ENCODE measurements at places on chromosomes 16 and 17.

GRCh38 chr16:16127469-16128116, 95.7 kb downstream of the ABCC6 start:
- peak; percentile 80 for DNase-seq

GRCh38 chr17:74288785-74289184, 14.8 kb downstream of the DNAI2 start:
- DNase-seq: no peak

DNA sequence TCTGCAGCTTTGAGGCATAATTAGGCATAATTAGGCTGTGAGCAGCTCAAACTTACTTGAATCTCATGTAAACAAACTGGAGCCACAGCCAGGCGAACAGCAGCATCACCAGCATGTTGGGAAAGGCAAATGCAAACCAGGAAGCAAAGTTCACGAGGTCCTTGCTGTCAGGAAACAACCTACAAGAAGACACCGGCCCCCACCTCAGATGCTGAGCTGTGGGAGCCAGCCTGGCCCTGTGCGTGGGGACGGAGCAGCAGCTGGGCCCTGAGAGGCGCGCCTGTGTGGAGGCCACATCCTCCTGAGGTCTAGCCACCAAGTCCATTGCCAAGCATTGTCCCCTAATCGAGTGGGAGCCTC, 12.2 kb downstream of the SLC13A5 start:
- no peak for DNase-seq

DNA sequence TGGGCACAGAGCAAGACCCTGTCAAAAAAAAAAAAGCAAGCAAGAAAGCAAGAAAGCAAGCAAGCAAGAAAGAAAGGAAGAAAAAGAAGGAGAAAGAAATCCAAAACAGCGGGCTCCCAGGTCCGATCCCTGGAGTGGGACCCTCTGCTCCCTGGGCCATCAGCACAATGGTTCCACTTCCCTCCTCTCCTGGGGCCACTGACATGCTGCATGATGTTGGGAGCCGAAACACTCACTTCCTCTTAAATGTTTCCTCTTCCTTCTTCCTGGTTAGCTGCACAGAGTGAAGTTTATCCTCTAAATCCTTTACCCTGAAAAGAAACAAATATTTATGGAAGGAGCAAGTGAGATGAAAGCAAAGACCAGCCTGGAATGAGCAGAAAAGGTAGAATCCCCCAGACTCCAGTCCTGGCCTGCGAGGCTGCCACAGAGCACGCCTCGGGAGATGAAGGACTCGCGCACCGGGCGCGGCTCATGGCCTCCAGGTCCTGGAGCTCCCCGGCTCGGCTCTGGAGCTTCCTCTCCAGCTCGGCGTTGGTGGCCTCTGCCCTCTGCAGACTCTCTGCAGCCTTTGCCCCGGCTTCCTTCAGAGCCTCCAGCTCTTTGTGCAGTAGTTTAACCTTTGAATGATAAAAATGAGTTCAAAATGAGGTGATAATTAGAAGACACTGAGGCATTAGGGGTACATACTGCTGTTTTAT, 19.0 kb downstream of the CCDC57 start:
- peak; percentile 85 for DNase-seq

DNA sequence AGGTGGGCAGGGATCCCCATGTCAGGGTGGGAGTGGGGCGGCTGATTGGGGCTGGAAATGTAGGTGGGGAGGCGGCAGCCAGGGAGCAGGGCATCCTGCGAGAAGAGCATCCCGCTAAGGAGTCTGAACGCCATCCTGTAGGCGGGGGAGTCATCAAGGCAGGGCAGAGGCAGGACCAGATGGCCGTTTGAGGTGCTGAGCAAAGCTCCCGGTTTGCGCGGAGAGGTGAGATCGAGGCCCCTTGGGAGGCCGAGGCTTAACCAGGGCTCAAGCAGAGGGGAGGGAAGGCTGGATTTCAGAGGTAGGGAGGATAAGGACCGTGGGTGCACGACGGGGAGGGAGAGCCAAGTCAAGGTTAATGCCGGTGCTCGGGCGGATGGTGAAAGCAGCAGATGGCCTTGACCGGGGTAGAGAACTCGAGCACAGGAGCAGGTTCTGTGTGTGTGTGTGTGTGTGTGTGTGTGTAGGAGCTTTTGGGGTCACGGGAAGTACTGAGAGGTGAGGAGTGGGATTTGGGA, 472 bp upstream of the NME2 start:
- no peak for DNase-seq

DNA sequence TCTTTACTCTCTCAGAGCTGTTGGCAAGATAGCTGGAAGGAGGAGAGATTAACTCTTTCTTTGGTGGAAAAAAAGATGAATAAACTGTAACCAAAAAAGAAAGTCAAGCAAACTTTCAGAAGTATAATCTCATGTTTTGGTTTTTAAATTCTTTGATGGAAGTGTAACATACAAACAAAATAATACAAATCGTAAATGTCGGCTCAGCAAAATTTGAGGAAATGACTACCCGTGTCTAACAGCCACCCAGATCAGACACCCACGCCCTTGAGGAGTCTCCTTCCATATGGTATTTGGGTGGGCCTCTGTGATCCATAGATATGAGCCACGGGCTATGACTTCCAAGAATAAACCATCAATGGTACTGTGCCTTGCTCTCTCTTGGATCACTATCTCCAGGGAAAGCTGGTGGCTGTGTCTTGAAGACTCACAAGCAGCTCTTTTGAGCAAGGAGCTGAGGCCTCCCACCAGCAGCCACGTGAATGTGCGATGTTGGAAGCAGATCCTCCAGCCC, 9.6 kb upstream of the CD300C start:
- peak; percentile 26 for DNase-seq

DNA sequence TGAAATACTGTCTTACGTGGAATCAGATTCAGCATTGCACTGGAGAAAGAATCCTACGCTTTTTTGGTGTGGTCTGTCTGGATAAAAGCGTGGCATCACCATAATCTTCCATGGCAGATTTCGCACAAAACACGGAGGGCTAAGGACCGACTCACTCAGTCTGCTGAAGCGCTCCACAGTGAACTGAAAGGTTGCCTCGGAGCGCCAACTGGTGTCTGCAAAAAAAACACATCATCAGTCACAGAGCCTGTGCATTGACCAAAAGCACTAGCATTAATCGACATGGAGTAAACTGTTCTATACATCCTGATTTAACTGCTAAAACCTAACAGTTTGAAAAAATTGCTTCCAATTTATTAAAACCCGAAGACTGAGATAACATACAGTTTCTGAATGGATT, 40.5 kb downstream of the USP7 start:
- no peak for DNase-seq

DNA sequence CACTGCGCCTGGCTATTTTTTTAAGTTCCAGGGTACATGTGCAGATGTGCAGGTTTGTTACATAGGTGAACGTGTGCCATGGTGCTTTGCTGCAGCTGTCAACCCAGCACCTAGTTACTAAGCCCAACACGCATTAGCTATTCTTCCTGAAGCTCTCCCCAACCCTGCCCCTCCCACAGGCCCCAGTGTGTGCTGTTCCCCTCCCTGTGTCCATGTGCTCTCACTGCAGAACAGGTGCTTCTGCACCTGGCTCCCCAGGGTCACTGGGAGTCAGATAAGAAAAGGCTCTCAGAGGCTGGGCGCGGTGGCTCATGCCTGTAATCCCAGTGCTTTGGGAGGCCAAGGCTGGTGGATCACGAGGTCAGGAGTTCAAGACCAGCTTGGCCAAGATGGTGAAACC, 6.2 kb downstream of the HASPIN start:
- DNase-seq: no peak

DNA sequence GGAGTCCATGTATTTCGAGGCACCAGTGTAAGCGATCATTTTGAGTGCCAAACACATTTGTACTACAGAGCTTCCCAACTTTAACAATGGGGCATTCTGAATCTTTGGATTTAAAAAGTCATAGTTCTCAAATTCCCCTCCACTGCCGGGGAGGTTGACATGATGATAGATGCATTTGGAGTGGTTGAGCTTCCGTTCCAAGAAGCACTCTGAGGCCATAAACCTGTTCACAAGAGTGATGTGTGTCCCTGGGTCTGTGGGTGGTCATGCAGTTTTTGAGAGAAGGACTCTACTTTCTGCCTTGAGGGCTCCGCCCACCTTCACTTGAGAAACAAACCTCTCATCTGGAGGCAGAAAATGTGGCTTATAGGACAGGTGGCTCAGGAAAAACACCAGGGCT, 43.7 kb downstream of the IRX5 start:
- DNase-seq: no peak

GRCh38 chr17:81252326-81252986, 13.3 kb downstream of the NDUFAF8 start:
- DNase-seq: no peak

- DNase-seq: no peak
These were observed 4.1 kb downstream of the CD2BP2 start for GRCh38 chr16:30351001-30351441.

GRCh38 chr16:84207251-84207650, 16.3 kb downstream of the ADAD2 start:
- DNase-seq: no peak

- peak; percentile 55 for DNase-seq
These were observed 2.6 kb downstream of the TSPOAP1 start for GRCh38 chr17:58325976-58326468.

DNA sequence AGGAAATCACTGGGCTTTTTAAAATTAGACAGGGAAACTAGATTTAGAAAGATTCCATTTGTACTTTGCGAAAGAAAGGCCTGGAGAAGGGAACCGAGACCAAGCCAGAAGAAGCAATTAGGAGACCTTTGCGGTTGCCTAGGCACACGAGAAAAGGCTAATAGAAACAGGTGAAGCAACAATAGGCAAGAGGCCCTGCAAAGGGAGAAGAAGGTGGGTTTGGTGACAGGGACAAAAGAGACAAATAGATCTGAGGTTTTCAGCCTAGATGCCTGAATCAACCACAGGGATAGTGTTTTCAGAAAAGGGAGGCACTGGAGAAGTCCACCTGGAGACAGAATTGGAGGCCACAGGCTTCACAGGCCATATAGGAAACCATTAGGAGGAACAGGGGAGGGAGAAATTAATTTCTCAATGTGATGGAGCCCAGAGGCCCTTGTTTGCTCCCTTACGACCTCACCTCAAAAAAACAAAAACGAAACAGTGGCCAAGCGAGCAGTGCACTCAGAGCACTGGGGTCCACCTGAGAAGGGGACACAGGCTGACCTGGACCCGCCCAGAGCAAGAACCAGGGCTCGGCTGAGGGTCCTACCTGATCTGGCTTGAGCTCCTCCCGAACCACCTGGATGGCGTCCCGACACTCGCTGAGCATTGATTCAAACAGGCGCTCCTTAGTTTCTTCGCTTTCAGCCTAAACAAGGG, 22.3 kb downstream of the SRP68 start:
- DNase-seq: peak; percentile 48

- DNase-seq: peak; percentile 15
These were observed 11.2 kb downstream of the TFAP4 start for GRCh38 chr16:4261557-4262172.

DNA sequence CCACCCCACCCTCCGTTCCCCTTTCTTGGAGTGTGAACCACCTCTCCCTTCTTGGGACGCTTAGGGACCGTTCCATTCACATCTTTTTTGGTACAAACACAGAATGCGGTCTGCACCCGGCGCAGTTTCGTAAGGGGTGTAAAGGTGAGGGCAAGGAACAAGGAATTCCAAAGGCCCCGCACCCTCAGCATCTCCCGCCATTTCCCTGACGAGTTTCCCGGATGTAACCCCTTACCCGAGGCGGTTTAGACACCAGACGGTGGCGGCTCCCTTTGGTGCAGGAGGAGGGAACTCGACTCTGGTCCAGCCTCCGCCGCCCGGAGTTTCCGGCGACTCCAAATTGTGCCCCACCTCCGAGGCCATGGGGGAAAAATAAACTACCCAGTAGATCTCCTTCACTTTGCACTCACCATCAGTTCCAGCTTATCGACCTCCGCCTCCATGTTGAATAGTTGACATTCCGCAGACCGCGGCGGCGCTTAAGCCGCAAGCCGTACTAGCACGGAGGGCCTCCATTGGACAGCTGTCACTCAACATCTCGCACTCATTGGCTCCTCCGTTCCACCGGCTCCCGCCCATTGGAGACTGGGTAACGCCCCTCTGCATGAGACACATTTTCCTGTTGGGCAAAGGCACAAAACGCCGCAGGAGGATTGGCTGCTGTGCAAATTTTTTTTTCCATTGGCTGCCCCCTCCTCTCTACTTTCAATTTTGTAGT, at the start of gene SKA2:
SKA2 (minus strand) TSS at position 466 of the 718 bp plus-strand sequence; CDS start at position 443, 23 bp downstream.
- no peak for DNase-seq

DNA sequence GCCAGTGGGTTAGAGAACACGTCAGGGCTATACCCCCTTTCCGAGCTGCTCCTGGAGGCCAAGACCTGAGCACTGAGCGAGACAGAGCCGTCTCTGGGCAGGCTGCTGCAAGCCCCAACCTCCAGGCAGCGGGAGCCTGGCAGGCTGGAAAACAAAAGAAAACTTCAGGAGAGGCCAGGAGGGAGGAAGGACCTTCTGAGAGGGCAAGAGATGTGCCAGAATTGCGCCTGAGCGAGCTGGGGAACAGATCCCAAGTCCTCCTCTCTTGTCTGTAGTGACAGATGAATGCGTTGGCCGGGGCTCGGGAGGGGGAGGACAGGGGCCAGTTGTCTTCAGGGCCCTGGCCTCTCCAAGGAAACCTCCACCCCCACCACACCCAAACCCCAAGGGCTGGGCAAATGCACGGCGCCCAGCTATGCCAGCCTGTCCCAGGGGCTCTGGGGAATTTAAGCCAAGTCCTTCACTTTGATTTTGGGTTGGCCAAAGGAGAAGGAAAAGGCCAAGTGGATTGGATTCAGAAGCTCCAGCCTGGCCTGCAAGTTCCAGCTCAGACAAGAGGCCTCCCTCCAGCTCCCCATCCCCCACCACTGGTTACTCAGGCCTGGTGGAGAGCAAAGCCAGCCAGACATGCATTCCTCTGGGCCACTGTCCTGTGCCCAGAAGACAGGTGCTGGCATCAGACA, 18.1 kb downstream of the SDK2 start:
- DNase-seq: no peak

- DNase-seq: no peak
These were observed 45.8 kb upstream of the PLCG2 start for GRCh38 chr16:81733295-81733694.

DNA sequence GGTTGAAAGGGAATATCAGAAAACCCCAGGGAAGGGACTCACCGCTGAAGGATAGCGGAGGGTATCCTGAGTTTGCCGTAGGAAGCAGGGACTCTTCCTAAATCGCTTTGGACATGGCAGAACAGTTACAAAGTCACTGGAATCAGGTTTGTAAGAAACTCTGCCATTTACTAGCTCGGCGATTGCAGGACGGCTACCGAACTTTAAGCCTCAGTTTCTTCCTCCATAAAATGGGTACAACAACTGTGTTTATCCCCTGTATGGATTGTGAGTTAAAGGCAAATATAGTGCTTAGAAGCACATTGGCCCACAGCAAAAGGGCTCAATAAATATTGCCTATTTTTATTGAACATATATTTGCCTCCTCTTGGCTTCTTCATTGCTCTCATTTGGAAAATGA, 90.6 kb downstream of the MAF start:
- no peak for DNase-seq

Data from suppressor macrophage (primary cell).